Mesangial cell (primary cell): ENCODE measurements at places on chromosomes 4 and X. TPM values are rescaled to one million over a fixed set of nuclear protein-coding genes. Genes with fewer than 3 reads are reported as not detected.

Gene ENPP6
- total RNA-seq, result not detected in 2 replicates

Gene TRIM60
- not detected in 2 replicates for total RNA-seq

Gene EMD
- 53.0 and 59.8 TPM in 2 replicates for total RNA-seq

Gene NUDT11
- total RNA-seq, result 5.7 and 8.5 TPM in 2 replicates

Gene FRG2
- not detected in 2 replicates for total RNA-seq

Gene TSPAN7
- 0.49 and 1.8 TPM in 2 replicates for total RNA-seq

Gene VCX2
- total RNA-seq, result not detected in 2 replicates
